ENCODE measurements at places on chromosomes 1 and 21.

DNA sequence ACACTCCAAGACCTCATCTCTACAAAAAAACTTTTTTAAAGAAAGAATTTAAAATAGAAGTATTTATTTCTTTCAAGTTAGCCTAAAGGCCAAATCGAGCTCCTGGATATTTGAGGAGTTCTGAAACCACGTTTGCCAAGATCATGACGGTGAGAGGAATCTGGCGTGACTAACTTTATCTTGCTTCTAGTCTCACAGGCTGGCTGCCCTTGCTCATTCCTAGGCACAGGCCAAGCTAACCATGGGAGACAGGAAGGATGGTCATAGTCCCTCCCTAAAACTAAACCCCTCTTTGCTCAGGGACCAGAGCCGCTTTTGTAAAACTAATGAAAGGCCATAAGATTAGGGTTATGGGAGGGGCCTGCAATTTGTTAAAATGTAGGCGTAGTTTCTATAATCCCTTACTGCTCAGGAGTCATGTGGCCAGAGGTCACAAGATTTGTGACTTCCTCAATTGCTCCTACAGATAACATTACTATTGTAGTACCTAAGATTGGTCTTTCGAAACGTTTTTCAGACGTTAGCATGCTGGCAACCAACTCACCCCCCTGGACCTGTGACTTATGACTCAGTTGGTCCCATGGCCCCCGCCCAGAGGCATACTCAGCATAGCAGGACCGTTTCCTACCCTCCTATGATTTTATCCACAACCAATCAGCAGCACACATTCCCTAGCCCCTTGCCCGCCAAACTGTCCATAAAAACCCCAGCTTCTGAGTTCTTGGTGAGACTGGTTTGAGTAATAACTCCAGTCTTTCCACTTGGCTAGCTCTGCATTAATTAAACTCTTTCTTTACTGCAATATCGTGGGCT is 425.0 kb downstream of the SMYD3 start:
- DNase-seq = no peak

DNA sequence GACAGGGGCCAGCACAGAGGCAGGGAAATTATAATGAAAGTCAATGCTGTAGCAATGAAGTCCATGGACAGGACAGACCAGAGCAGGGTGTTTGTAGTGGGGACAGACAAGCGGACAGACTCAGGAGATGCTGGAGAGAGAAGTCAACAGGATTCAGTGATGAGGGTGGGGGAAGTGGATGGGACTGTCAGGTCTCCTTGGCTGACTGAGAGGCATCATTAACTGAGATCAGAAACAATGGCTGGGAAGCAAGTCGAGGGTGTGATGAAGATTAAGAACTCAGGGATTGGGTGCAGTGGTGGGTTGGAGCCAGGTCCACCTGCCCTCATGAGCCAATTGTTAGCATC is 25.5 kb downstream of the CD58 start:
- DNase-seq = no peak

DNA sequence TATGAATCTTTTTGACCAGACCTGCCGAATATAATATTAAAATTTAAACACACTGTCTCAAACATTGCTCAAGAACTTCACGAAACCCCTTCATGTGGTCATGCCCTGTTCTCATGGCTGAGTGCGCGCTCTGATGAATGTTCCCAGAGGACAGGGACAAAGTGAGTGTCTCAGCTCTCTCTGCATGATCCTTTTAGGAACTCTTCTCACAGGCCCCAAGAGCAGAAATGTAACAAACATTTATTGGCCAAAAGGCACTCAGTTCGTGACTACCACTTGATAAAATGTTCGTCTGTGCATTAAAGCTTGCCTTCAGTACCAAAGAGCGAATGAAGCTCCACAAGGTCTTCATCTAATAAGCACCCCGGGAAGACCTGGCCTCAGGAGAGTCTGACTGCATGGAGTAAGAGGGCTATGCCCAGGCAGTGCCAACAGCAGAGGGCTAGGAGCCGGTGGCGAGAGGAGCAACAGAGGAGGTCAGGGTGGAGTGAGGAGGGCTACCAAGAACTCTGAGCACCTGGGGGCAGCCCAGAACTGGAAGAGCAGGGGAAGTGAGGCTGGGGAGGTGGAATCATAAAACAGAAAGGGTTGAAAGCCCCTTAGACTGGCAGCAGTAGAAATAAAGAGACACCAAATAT is 171.1 kb downstream of the RHOU start:
- no peak for DNase-seq

GRCh38 chr1:54811739-54812655 is 10.9 kb upstream of the TTC22 start:
- DNase-seq = no peak

GRCh38 chr1:10657088-10657847 is 139.2 kb downstream of the CASZ1 start:
- no peak for DNase-seq

- DNase-seq = no peak
These were observed 405.9 kb upstream of the RGS18 start for GRCh38 chr1:191752342-191752741.

GRCh38 chr1:108051631-108052377 is 86.8 kb upstream of the VAV3 start:
- DNase-seq = no peak

GRCh38 chr1:43541141-43541540 is 10.5 kb downstream of the PTPRF start:
- DNase-seq = no peak

- DNase-seq = no peak
These were observed 97.9 kb downstream of the RIPK4 start for GRCh38 chr21:41668686-41669532.

GRCh38 chr1:157439302-157439954 is 112.9 kb downstream of the FCRL5 start:
- peak; percentile 30 for DNase-seq

DNA sequence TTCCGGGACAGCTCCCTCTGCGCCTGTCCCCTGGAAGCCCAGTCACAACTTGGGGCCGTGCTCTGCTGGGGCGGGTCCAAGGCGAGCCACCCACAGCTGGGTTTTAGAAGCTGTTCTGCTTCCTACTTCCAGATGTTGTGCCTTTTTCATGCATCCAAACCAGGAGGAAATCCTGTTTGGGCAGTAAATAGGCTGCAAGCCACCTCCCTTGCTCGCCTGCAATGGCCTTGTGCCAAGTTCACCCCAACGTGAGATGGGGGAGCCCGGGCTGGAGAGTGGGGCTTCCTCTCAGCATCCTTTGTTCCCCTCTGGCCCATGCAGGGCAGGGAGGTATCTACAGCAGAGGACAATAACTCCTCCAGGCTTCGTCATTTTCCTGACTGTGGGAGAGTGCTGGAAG is 73.2 kb downstream of the DMRTB1 start:
- no peak for DNase-seq

- DNase-seq = no peak
These were observed 143.4 kb upstream of the KCNK2 start for GRCh38 chr1:214939180-214939579.

All from femur (tissue), 1 donor.